ENCODE measurements at places on chromosomes 16 and 17.

- no peak for DNase-seq
Observed at GRCh38 chr16:84427553-84427952, 59.2 kb downstream of the ATP2C2 start.

GRCh38 chr17:77749989-77750388 is 208.5 kb upstream of the TNRC6C start:
- DNase-seq = no peak

- DNase-seq = no peak
Observed at GRCh38 chr16:86946396-86946795, 368.0 kb downstream of the FOXL1 start.

DNA sequence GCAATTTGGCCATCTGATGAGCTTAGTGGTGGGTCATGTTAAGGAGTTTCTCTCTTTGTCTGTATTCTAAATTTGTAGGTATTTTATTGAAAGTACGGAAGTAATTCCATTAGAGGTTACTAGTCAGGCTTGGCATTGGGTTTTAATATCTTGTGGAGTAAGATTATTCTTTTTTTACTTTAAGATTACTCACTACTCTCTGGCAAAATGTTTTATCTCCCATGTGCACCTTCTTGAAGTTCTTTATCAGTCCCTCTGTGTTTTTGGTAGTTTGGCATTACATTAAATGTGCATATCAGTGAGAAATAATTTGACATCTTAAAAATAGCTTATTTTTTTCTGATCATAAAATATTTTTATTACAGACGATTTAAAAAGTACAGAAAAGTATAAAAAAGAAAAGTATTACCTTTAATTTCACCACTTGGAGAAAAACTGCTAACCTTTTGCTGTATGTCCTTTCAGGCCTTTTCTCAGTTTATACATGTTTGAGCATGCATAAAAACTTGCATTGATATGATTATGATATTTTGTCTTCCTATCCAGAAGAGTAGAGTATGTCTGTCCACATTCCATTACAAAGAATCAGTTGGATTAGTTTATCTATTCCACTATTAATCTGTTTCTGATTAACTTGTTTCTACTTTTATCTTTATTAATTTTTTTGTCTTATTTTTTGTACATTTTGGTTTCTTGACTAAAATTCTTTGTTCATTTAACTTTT is 198.3 kb downstream of the SPECC1 start:
- no peak for DNase-seq

DNA sequence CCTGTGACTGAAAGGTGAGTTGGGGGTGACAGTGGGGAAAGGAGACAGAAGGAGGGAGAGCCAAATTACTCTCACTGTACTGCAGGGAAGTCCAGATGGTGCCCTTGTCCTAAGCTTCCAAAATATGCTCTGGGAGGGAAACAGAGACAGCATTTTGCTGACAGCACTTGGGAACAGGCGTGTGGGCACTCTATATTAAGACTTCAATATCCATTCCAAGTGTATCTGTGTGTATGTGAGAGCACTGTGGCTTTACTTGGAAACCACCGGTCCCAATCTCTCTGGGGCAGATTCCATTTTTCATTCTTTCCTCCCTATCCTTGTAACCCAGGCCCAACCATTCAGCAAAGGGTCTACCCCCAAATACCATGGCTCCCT is 407.3 kb downstream of the UTP18 start:
- no peak for DNase-seq

Measured in RKO (cell line).